ENCODE measurements at places on chromosomes 2 and 18. TPM values are rescaled to one million over a fixed set of nuclear protein-coding genes. Genes with fewer than 3 reads are reported as not detected.

Gene UBXN4
- polyA plus RNA-seq: 54.3 TPM

DNA sequence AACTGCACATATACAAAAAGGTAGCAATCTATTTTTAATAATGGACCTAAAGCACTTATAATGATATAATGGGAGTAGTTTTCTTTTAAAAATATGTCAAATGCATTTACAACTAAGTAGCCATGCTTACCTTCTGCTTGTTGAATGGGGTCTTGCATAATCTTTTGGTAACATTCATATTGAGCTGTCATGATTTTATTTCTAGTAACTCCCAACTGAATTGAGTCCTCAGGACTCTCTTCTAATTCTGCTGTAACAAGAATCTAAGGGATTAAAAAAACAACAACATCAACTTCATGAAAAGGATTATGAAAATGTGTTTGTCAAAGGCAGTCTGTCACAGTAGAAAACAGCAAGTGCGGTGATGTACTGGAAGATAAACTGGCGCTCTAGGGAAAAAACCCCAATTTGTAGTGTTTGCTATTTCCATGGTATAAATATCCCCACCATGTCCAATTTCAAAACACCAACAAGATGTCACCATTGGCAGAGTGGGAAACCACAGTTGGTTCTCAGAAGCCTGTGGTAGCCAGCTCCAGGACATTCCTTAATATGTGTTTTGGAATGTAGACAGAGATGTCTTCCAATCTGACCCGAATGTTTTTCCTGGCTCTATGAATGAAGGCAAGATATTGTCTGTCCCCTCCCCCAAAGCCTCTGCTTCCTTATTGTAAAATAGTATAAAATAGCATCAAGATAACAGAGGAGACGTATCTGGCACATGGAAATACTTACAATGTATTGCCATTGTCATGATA, 64.8 kb downstream of the CALCRL start:
- H3K4me3 ChIP-seq: no peak overlapping the region
- no peaks in the 10 kb centered on the region for H3K27me3 ChIP-seq
- H3K36me3 ChIP-seq: no peaks in the 10 kb centered on the region
- H3K4me1 ChIP-seq: no peaks in the 10 kb centered on the region

Gene CRYGB
- not detected for polyA plus RNA-seq

Gene SNORC
- polyA plus RNA-seq: 16.5 TPM

- H3K27me3 ChIP-seq: no peaks in the 10 kb centered on the region
- DNase-seq: no peak
- H3K4me1 ChIP-seq: no peaks in the 10 kb centered on the region
- H3K4me3 ChIP-seq: no peak overlapping the region
- peaks cover 18% of the 10 kb centered on the region for H3K36me3 ChIP-seq
- no peak overlapping the region for H3K27ac ChIP-seq
Observed at GRCh38 chr18:79314838-79315388, 80.8 kb upstream of the NFATC1 start.

- DNase-seq: no peak
- H3K4me3 ChIP-seq: no peak overlapping the region
- H3K4me1 ChIP-seq: no peaks in the 10 kb centered on the region
- H3K27me3 ChIP-seq: no peaks in the 10 kb centered on the region
Observed at GRCh38 chr2:24181849-24182248, 7.0 kb downstream of the FAM228A start.

DNA sequence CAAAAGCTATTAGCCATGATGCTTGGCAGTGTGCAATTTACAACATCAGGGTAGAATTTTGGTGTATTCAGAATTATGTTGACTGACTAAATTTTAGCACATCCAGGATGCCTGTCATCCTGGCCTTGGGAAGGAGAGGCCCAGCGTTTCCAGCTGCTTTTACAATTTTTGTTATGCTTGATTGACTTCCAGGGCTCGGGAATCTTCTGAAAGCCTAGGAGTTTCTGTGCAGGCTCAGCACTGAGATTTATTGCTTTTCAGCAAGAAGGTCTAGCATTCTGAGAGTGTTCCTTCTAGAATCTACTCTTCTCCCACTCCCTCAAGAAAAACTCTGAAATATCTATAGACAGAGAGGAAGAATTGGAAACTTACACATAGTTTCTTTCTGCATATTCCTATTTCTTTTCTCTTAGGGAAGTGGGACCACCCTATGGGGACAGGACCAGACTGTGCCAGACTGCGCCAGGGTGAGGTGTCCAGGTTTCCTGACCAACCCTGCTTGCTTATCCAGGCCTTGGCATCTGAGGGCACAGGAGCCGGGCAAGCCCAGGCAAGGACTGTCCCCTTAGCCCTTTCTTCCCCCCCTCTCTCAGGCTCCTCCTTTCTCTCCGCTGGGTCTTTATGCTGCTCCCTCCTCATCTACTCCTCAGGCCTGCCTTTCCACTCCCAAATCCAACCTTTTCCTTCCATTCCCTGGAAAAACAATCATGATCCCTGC, 26.9 kb downstream of the MAIP1 start:
- H3K27me3 ChIP-seq: no peaks in the 10 kb centered on the region
- no peak overlapping the region for H3K27ac ChIP-seq

GRCh38 chr18:9364242-9364641, 29.7 kb downstream of the TWSG1 start:
- no peak for DNase-seq
- H3K4me1 ChIP-seq: no peaks in the 10 kb centered on the region
- no peaks in the 10 kb centered on the region for H3K27me3 ChIP-seq
- H3K27ac ChIP-seq: no peak overlapping the region
- H3K36me3 ChIP-seq: no peaks in the 10 kb centered on the region
- H3K4me3 ChIP-seq: no peak overlapping the region

Gene L3MBTL4
- polyA plus RNA-seq: 6.5 TPM

DNA sequence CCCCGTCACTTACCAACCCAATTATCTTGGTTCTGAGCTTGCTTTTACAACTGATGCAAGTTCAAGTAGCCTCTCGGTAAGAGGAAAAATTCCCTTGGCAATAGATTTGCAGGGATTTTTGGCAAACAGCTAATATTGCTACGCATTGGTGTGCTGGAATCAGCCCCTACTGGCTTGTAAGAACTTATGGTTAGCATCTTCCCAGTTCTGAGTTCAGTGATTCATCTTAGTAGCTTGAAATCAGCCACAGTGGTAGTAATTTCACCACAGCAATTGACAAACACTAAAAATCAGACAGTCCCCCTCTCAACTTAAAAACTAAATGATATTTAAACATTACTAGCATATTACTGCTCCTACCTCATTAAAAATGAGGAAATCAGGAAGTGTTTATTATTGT, 5.9 kb upstream of the RAX start:
- no peak for DNase-seq
- H3K4me1 ChIP-seq: no peaks in the 10 kb centered on the region
- no peaks in the 10 kb centered on the region for H3K36me3 ChIP-seq
- no peak overlapping the region for H3K4me3 ChIP-seq
- H3K27me3 ChIP-seq: peaks cover 71% of the 10 kb centered on the region
- no peak overlapping the region for H3K27ac ChIP-seq

GRCh38 chr2:208783184-208783583, 376.6 kb downstream of the PTH2R start:
- H3K27ac ChIP-seq: no peak overlapping the region
- no peaks in the 10 kb centered on the region for H3K4me1 ChIP-seq
- no peaks in the 10 kb centered on the region for H3K27me3 ChIP-seq
- no peak overlapping the region for H3K4me3 ChIP-seq
- peak; percentile 32 for DNase-seq

DNA sequence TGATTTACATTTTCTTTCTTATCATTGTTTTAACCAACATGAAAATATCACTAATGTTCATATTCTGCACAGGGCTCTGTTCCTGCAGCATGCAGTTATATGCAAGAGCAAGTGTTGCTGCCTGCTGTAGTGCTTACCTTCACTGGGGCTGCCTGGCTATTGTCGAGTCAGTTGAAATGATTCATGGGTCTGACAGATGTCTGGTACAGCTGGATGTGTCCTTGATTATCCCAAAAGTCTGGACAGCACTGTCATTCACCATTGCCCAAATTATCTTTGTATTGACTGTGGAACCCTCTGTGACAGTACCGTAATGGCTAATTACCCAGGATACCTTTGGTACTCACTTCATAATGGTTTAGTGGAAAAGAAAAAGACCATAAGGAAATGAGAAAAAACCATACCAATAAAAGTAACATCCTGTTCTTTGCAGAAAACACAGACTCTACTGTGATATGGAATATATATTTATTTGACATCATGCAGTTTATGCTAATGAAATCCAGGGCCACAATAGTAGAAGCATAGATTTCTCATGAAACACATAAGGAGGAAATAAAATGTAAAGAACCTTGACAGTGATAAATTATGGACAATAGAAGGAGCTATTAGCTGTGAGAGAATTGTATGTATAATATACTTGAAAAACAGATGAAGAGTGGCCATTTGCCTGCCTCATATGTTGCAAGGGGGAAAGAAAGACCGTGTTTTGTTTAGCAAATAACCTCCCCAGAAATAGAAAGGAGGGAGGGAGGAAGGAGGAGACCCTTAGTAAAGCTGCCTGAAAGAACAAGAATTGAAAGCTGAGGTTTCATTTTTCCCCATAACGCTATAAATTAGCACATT, 249.8 kb upstream of the ATP5MC3 start:
- H3K27ac ChIP-seq: no peak overlapping the region
- no peak overlapping the region for H3K4me3 ChIP-seq
- DNase-seq: no peak
- H3K4me1 ChIP-seq: no peaks in the 10 kb centered on the region
- no peaks in the 10 kb centered on the region for H3K27me3 ChIP-seq

- H3K4me1 ChIP-seq: no peaks in the 10 kb centered on the region
- H3K27ac ChIP-seq: no peak overlapping the region
- DNase-seq: no peak
- no peaks in the 10 kb centered on the region for H3K36me3 ChIP-seq
Observed at GRCh38 chr18:35138773-35139172, 97.6 kb downstream of the MAPRE2 start.

Gene LRRTM4
- not detected for polyA plus RNA-seq

GRCh38 chr18:76885001-76885400, 62.6 kb downstream of the ZNF236 start:
- H3K36me3 ChIP-seq: peaks cover 36% of the 10 kb centered on the region
- no peaks in the 10 kb centered on the region for H3K27me3 ChIP-seq
- no peaks in the 10 kb centered on the region for H3K4me1 ChIP-seq
- no peak for DNase-seq

DNA sequence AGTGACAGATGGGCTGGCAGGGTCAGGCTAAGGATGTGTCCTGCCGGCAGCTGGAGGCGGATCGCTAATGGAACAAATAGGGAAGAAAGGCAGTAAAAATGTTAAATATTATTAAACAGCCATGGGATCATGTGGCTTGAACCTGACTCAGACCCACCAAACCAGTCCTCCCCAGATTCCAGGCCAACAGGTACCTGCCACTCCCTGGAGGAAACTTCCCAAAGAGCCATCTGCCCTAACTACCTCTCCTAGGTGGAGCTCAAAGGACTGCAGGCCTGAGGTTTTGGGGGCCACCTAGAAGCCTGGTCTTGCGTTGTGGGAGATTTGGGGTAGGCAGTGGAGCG, 34.3 kb downstream of the CIB4 start:
- DNase-seq: peak; percentile 47
- no peaks in the 10 kb centered on the region for H3K36me3 ChIP-seq
- no peak overlapping the region for H3K27ac ChIP-seq
- H3K4me1 ChIP-seq: peaks cover 31% of the 10 kb centered on the region
- no peak overlapping the region for H3K4me3 ChIP-seq

Gene HMSD
- polyA plus RNA-seq: 0.48 TPM

DNA sequence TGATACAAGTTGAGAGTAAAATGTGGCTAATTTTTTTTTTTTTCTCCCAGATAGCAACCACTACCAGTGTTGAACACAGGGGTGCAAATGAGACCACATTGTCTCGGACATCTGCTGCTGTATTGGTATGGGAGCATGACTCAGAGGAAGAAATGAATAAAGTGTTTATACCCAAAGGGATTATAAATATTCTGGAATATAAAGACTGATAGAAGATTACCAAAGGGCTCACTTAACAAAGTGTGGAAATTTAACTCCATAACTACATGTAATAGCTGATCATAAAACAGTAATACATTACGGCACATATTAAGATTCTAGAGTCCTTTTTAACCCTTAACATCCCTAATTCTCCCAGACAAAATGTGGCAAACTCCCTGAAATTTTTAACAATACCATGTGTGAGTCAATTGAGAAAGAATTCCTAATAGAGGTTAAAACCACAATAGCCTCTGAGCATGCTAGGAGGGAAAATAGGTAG, 1023.0 kb upstream of the ACVR2A start:
- no peak overlapping the region for H3K4me3 ChIP-seq
- DNase-seq: no peak
- H3K4me1 ChIP-seq: no peaks in the 10 kb centered on the region
- H3K36me3 ChIP-seq: no peaks in the 10 kb centered on the region

- no peak overlapping the region for H3K27ac ChIP-seq
- H3K4me3 ChIP-seq: no peak overlapping the region
- H3K27me3 ChIP-seq: no peaks in the 10 kb centered on the region
- H3K4me1 ChIP-seq: peaks cover 14% of the 10 kb centered on the region
- peak; percentile 87 for DNase-seq
Observed at GRCh38 chr2:46841621-46842020, 74.0 kb downstream of the MCFD2 start.

DNA sequence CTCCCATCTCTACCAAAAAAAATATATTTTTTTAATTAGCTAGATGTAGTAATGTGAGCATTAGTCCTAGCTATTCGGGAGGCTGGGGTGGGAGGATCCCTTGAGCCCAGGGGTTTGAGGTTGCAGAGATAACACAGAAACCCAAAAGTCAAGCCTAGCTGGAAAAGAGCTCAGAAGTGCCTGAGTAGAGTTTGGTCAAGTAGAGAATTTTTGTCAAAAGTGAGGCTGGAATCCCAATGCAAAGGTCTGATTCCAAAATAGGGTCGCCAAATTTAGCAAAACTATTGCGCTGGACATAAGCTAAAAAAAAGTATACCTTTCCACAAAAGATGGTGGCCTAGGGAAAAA, 15.5 kb upstream of the MSH6 start:
- H3K36me3 ChIP-seq: no peaks in the 10 kb centered on the region
- DNase-seq: no peak
- H3K27ac ChIP-seq: no peak overlapping the region
- H3K27me3 ChIP-seq: no peaks in the 10 kb centered on the region

- H3K36me3 ChIP-seq: no peaks in the 10 kb centered on the region
- peaks cover 2% of the 10 kb centered on the region for H3K4me1 ChIP-seq
- H3K27ac ChIP-seq: peak overlapping the region; percentile 36
Observed at GRCh38 chr2:101330253-101330933, 21.9 kb upstream of the RNF149 start.

DNA sequence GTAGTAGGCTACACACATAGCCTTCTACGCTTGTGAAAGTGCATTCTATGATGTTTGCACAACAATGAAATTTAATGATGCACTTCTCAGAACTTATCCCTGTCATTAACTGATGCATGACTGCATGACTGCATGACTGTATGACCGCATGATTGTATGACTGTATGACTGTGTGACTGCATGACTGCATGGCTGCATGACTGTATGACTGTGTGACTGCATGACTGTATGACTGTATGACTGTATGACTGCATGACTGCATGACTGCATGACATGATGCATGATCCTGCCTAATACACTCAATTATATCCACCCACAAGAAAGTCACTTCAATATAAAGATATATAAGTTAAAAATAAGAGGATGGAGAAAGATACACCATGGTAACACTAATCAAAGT, 365.4 kb upstream of the FSIP2 start:
- H3K27me3 ChIP-seq: no peaks in the 10 kb centered on the region
- H3K4me1 ChIP-seq: no peaks in the 10 kb centered on the region
- no peak for DNase-seq
- H3K36me3 ChIP-seq: no peaks in the 10 kb centered on the region

All from small intestine (tissue), 16 donors.